ENCODE measurements at places on chromosomes 2 and 18. TPM values are rescaled to one million over a fixed set of nuclear protein-coding genes. Genes with fewer than 3 reads are reported as not detected.

Gene DNAH6
- total RNA-seq: 7.1 TPM

Gene ANKMY1
- 75.7 TPM for total RNA-seq

GRCh38 chr2:185880396-185880795 is 141.8 kb downstream of the FSIP2 start:
- no peak for DNase-seq

DNA sequence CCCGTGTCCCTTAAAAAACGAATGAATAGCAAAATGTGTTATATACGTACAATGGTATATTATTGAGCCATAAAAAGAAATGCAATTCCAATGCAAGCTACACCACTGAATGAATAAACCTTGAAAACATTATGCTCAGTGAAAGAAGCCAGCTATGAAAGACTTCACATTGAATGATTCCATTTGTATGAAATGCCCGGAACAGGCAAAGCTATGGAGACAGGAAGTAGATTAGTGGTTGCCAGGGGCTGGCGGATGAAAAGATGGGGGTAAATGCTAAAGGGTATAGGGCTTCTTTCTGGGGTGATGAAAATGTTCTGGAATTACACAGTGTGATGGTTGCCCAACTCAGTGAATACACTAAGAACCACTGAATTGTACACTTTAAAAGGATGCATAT is 113.3 kb downstream of the NOL10 start:
- DNase-seq: no peak

DNA sequence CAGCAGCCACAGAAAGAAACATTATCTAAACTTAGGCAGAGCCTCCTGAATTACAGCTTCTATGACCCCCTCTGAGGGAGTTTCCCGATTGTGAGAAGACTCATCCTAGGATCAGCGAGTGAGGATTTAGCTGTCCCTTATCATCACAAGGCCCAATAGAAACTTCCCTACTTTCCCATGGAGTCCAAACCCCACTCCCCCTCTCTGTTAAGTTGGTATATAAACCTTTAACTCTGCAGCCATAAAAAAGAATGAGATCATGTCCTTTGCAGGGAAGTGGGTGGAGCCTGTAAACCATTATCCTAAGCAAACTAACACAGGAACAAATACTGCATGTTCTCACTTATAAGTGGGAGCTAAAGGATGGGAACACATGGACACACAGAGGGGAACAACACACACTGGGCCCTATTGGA is 78.8 kb downstream of the MYL12B start:
- no peak for DNase-seq

Gene PFN4
- 62.8 TPM for total RNA-seq

Gene CRACDL
- 30.4 TPM for total RNA-seq

- no peak for DNase-seq
Observed at GRCh38 chr2:25983735-25984134, 1.4 kb upstream of the KIF3C start.

- DNase-seq: no peak
Observed at GRCh38 chr2:41600460-41600859, 447.4 kb upstream of the PKDCC start.

GRCh38 chr2:51866361-51866760 is 834.4 kb upstream of the NRXN1 start:
- no peak for DNase-seq

GRCh38 chr2:201855356-201855755 is 49.0 kb downstream of the CDK15 start:
- DNase-seq: no peak

DNA sequence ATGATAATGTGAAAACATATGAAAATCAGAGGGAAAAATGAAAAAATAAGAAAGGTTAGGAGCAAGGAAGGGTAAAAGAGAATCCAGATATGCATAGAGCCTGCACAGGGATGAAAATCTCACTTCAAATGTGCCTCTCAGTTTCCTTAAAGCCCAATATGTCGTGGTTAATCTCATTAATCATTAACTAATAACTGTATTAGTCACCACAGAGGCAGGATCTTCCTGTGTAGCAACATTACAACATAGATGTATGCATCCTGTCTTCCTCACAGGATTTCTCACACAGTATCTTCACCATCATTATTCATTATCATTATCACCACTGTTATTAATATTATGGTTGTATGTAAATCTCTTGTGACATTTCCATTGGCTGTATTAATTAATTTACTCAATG is 361.2 kb upstream of the SOX11 start:
- DNase-seq: no peak

DNA sequence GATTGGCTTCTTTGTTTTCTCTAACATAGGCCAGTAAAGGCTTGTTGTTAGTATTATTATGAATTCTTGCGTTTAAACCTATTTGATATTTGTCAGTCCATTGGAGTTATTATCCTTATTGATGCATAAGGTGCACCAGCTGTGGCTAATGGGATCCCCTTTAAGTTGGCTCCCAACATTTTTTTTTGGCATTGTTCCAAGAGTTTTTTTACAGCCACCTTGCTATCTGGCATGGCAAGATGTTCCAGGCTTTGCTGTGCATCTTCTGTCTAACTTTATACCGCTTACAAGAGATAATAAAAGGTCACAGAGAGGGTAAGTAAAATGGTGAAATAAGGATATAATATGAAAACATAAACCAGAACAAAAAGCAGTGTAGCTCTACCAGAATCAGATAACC is 157.5 kb upstream of the TACR1 start:
- no peak for DNase-seq

Gene LYPD6B
- total RNA-seq: 41.9 TPM

- no peak for DNase-seq
Observed at GRCh38 chr2:206368484-206368883, 74.8 kb upstream of the ADAM23 start.

Gene GAL3ST2
- total RNA-seq: 2.8 TPM

GRCh38 chr2:26396734-26397298 is 4.9 kb upstream of the DRC1 start:
- no peak for DNase-seq

Gene SP100
- 26.8 TPM for total RNA-seq

- no peak for DNase-seq
Observed at GRCh38 chr2:120310136-120310535, 35.8 kb upstream of the INHBB start.

- no peak for DNase-seq
Observed at GRCh38 chr2:181046833-181047232, 66.4 kb downstream of the UBE2E3 start.

DNA sequence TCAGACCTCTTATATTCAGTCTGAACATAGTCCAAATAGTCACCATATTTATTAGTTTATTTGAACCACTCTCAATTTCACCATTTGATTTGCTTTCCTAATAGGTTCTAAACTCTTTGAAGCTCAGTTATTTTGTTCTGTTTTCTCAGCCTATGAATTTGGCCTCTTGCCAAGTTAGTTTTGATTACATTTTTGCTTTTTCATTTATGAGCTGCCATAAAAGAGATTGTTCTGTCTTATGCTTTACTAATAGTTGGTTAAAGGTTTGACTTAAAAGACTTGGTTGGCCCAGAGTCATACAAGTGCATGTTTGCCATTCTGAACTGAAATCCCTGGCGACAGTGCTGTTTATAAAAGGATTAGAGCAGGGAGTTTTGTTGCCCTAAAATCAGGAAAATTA is 85.9 kb upstream of the RANBP2 start:
- no peak for DNase-seq

Gene AFF3
- total RNA-seq: 27.1 TPM

GRCh38 chr2:71070294-71071093 is 2.0 kb downstream of the NAGK start:
- DNase-seq: no peak

Measured in testis (tissue), 5 donors.